Activated CD4-positive, alpha-beta memory T cell treated with anti-CD3 and anti-CD28 coated beads for 36 hours (primary cell): ENCODE measurements at places on chromosomes 3 and 15.

GRCh38 chr3:41418961-41419691, 219.8 kb downstream of the CTNNB1 start:
- peak; percentile 30 for DNase-seq

GRCh38 chr15:98703126-98703685, 54.9 kb downstream of the IGF1R start:
- no peak for DNase-seq

- no peak for DNase-seq
Measured at GRCh38 chr15:67778968-67779548, 46.3 kb upstream of the SKOR1 start.

DNA sequence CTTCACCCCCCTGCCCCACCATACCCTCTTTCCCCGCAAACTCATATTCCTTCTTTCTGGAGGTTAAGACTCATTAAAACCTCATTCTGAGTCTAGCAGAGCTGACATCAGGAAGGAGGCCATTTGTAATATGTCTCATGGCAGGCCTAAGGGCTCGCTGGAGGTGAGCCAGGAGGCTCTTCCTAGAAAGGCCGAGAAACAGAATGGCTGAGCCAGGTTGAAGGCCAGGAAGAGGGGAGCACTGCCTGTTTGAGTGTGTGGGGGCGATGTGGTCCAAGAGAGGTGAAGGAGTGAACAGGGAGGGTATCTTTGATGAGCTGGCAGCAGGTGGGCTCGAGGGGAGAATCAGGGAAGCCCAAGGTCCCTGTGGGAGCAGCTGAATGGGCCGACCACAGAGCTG, 317.3 kb downstream of the TLE3 start:
- no peak for DNase-seq

DNA sequence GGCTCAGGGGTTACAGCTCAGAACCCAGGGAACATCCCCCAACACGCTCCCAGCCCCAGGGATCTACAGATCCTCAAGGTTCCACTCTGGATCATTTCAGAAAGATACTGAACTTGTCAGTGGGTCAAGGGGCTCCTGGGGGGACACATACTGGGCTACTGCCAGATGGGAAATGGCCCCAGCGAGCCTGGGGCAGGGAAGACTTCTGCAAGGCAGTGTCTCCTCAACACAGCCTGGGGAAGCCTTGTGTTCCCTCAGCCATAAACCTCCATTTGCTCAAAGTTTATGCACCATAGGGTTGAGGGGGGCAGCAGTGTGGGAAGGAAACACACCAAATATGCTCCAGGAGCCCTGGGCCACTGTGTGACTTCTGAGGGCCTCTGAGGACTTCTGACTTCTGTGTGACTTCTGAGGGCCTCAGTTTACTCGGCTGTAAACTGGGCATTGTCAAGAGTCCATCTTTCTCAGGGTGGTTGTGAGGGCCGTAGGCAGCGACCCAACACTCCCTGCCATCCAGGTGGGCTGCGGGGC, 58.4 kb downstream of the IQSEC1 start:
- DNase-seq: peak; percentile 26

DNA sequence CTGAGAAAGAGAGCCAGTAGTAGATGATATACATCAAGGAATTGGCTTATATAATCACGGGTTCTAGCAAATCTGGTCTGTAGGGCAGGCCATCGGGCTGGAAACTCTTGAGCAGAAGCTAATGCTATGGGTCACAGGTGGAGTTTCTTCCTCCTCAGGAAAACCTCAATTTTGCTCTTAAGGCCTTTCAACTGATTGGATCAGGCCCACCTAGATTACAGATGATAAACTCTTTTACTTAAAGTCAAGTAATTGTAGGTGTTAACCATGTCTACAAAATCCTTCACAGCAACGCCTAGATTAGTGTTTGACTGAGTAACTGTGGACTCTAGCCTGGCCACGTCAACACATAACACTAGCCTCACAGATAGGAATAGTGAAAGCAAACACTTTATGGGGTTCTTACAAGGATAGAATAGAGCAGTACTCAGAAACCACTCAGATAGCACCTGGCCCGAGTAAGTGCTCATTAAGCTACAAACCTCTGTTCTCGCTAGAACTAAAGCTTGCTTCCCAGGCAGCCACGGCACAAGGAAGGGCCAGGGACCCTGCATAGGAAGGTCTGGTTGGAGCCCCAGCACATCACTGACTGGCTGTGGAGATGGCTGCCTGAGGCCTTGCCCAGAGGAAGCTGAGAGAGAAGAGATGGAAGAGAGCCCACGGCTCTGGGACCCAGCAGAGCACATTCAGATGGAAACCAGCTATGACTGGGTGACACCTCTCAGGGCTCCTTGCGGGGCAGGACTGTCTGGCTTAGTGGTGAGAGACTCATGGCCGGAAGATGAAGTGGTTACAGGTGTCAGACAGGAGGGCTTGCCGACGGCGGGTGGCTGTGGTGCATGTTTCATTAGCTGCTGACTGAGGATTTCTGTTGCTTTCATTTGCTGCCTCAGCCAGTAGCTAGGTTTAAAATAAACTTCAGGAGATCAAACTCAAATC, 202.5 kb upstream of the TLE3 start:
- DNase-seq: peak; percentile 90

DNA sequence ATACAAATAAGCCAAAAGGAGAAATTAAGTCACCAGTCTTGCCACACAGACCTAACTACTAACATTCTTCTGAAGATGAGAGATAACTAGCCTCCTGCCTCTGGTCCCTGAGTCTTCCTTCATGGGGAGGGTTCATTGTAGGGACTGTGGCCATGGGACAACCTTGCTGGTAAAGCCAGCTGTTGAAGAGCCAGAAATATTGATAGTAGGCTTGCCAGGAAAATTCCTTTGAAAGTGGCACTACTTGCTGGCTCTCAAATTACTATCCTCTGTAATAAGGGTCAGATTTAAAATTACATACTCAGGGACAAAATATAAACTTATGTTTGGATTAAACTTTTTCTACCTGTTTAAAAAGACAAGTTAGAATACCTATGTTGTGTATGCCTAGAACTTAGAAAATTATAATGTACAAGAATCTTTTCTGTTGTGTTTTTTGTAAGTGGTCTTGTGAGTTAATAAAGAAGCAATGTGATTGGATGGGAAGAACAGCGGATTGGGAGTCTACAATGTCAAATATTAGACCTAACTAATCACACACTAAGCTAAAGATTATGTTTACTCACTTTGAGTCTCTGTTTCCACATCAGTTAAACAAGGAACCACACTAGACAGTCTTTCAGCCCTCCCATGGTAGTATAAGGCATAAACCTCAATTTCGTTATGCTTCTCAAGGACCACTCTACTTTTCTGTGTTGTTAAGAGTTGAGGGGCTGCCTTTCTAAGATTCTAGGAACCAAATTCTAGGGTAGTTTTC, 60.0 kb upstream of the TRIM71 start:
- no peak for DNase-seq

DNA sequence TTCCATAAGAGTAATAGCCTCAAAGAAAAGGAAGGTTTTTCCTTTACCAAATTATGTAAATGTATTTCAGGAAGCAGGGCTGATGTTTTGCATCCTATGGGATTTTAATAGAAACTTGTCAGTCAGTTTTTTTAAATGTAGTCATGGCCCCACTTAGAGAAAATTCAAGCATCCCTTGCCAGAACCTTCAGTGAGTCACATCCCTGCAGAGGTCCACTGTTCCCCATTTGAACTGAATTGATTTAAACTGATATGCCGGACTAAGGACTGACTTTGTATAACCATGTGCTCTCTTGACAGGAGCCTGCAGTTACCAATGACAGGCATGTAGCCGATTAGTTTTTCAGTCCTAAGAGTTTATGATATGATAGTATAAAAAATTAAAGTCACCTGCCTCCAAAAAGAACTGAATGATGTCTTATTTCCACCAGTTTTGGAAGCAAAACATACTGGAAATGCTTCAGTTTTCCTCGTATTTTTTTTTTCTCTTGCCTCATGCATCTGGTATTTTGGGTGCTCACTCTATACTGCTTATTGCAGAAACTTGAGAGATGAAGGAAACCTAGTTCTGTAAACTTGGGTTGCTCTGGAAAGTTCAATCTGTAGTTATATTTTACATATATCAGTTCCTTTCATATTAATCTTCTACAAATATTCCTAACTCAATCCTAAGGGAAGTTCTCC, 30.7 kb downstream of the LRTM1 start:
- no peak for DNase-seq

DNA sequence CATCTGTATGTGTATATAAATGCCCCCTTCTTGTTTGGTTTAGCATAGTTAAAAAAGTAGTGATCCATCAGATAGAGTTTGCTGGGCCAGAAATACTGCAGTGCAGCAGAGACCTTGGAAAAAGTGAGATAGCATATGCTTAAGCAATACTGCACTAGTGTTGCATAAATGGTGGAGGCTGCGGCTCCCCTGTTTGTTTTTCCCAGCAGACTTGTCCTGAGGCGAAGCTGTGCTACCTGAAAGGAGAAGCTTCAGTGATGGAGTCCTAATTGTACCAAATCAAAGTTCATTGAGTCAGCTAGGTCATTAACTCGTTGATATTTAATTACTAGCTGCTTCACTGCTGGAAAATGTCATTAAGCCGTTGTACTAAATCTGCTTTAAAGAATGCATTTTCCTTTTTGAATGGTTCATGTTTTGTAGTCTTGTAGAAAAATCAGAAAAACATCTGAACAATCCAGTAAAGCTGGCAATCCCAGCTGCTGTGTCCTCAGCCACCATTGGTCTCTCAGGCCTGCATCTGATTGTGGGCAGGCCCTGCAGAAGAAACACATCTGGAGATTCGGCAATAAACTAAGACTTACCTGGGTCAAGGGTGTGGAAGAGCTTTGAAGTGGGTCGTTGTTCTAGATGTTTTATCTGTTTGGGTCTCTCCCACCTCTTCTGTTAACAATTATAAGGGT, 169.6 kb downstream of the B3GALNT1 start:
- no peak for DNase-seq

DNA sequence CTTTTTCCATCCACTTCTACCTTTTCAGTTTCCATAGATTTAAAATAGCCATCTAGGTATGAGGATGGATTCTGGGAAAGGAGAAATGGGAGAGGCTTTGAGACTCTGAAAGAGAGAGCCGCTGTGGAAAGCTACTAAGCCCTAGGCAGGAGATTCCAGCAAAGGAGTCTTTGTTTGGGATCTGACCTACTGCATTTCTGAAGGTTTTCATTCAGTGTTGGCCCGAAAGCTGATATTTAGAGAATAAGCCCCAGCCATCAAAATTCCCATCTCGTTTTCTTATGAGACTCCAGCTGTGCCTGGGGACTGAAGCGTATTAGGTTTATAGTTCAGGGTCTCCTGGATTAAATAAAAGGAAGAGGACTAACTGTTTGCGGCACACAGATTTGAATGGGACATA, 19.5 kb downstream of the LIPH start:
- DNase-seq: no peak

DNA sequence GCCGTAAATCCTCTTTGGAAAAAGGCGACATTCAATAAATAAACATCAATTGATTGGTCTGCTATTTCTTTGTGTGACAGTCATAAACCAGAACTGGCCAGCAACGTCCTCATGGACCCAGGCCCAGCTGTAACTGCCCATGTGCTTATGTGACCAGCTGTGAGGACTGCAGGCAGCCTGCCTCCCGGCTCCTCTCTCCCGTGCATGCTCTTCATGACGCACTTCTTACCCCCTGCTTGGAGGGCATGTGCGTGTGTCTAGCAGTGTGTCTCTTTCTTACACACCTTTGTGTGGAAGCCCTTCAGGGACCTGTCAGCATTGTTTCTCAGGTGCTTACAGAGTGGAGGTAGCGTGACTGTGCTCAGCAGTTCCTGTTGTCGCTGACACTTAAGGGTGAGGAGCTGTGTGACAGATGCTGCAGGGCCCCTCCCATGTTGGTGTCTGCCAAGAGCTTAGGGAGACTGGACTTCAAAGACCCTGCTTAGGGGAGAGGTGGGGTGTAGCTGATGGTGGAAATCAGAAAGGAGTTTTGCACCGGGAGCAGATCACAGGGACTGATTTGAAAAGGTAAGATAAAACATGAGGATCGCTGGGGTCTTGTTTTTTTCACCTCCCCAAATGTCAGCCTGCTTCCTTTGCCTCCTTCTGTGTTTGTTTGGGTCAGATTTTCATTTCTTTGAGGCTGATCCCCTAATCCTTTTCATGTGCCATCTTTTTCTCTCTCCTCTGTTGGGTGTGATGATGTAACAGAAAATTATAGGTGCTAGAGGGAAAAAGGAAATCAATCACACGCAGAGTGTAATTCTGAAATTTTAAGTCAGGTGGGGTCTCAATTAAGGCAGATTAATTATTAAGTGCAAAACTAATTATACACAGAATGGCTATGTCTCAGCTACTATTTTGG, 2.1 kb downstream of the PODXL2 start:
- no peak for DNase-seq

- no peak for DNase-seq
Measured at GRCh38 chr3:108946292-108947285, 7.1 kb downstream of the GUCA1C start.

DNA sequence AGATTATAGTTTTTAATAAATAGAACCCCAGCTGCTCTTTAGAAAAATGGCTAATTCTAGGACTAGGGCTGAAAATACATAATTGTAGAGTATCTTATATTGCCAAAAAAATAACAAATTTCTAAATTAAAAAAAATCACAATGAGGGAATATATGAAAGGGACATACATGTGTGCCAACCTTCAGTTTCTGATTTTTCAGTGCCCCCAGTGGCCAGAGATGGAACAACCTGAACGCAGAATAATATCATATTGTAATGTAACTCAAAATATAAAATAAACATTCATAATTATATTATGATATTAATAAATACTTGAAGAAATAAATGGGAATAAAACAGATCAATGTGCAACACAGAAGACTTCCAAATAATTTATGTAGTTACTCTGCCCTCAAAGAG, 460.5 kb downstream of the ZNF385D start:
- no peak for DNase-seq

- peak; percentile 69 for DNase-seq
Measured at GRCh38 chr15:80031841-80032240, 27.6 kb upstream of the ZFAND6 start.

DNA sequence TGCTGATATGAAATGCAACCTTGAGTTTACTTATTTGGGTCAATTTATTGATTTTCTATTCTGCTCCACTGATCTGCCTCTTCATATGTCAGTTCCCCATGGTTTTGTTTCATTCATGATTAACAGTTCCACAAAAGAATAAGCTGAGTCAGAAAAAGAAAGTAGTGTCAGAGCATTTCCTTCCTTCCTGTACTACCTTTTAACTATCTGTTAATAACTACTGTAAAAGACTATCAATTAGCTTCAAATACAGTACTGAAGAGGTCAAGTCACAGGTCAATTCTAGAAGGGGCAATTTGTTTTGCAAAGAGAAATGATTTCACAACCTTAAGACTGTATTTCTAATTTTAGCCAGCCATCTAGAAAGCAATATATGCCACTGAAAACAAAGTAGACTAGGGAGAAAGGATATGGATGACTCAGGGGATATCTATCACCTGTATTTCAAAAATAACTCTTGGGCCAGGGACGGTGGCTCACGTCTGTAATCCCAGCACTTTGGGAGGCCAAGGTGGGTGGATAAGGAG, 129.5 kb downstream of the TFDP2 start:
- DNase-seq: no peak

DNA sequence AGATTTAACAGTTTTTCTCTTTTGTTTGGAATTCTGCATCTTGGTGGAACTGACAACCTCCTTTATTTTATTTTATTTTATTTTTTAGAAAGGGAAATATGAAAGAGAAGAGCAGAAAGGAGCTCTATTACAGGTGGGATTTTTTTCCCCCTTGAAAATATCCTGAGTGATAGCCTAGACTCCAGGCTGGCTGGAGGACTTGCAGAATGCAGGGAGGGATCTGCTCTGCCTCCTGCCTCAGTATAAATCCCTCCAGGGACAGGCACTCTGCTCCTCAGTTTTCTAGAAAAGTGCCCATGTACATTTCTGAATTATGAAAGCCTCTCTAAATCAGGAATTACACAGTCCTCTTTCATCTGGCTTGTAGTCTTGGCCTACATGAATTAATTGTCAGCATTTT, 173.7 kb downstream of the TMEM108 start:
- no peak for DNase-seq
